ENCODE measurements at places on chromosomes 5 and 9.

DNA sequence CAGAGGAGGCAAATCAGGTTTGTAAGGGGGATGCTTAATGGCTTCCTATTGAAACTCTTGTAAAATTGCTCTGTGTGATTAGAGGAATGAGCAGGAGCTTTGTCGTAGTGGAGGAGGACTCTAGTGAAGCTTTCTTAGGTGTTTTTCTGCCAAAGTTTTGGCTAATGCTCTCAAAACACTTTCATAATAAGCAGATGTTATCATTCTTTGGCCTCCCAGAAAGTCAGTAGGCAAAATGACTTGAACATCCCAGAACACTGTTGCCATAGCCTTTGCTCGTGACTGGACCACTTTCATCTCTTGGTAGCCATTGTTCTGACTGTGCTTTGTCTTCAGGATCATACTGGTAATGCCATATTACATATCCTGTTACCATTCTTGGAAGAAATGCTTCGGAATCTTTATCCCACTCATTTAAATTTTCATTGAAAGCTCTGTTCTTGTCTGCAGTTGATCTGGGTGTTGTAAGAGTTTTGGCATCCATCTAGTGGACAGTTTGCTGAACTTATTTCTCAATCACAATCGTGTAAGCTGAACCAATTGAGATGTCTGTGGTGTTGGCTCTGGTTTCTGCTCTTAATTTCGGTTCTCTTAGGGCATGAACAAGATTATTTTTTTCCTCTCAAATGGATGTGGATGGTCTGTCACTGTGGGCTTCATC, 187.6 kb downstream of the COMMD10 start:
- DNase-seq = no peak

- DNase-seq = no peak
Measured at GRCh38 chr5:128925973-128926372, 39.3 kb upstream of the SLC27A6 start.

GRCh38 chr5:149572576-149573231, 8.6 kb upstream of the ARHGEF37 start:
- DNase-seq = no peak

DNA sequence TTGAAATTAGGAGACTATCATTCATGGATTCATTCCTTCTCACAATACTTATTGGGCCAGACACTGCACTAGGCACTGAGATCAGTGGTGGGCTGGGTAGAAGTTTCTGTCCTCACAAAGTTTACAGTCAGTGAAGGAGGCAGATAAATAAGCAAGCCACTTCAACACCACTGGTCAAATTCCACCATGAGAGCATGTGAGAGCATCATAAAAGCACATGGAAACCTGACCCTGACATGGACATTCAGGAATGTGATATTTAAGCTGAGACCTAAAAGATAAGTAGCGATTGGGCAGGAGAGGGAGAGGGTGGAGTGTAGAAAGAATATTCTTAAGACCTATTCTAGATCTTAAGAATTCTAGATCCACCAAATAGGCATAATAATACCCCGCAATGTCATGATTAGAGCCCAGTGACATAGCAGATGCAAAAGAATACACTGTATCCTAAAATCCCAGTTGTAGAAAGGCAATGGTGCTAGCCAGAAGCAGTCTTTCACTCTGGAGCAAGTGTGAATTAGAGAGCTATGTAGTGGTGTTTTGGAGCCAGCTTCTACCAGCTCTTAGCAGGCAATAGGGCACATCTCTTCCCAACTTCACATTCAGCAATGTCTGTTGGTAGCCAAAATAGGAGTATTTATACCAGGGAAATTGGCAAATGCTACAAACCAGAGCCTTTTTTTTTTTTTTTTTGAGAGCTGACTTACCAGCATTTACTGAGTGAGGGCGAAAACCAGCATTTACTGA, 46.4 kb downstream of the SH3RF2 start:
- no peak for DNase-seq

GRCh38 chr9:113520109-113520642, 56.6 kb downstream of the RGS3 start:
- DNase-seq = peak; percentile 41

DNA sequence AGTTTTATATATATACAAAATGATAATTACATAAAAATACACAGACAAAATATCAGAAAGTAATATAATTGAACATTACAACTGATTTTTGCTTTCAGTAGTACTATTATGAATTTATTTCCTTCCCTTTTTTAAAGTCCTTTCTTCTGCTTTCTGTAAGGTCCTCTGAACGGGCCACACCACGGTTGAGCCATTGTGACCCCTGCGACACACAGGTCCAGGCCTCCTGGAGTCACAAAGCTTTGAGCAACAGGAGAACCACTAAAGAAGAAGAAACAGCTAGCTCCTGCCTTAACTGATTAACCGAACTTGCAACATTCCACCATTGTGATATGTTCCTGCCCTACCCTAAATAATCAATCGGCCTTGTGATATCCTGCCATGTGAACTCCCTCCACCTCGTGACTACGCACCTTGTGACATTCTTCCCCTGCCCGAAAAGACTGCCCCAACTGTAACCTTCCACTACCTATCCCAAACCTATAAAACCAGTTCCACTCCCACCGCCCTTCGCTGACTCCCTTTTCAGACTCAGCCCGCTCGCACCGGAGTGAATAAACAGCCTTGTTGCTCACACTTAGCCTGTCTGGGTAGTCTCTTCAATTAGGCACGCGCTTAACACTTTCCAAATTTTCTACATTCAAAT, 375.0 kb upstream of the RFX3 start:
- DNase-seq = no peak

DNA sequence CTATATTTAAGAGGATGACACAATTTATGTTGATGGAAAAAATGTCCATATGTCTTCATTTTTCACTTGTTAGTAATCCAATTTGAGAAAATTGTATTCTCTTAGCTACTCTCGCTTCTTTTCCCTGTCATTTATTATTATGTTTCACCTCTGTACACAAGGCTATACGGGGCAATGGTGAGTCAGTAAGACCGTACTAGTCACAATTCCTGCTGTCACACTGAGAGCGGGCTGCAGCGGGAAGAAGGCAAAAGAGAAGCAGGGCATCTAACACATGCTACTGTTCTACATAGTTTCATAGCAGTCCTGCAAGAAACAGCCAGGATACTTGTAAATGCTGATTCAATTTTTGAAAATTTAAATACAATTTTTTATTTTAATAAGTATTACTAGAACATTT, 23.3 kb upstream of the PRDM9 start:
- DNase-seq = no peak

DNA sequence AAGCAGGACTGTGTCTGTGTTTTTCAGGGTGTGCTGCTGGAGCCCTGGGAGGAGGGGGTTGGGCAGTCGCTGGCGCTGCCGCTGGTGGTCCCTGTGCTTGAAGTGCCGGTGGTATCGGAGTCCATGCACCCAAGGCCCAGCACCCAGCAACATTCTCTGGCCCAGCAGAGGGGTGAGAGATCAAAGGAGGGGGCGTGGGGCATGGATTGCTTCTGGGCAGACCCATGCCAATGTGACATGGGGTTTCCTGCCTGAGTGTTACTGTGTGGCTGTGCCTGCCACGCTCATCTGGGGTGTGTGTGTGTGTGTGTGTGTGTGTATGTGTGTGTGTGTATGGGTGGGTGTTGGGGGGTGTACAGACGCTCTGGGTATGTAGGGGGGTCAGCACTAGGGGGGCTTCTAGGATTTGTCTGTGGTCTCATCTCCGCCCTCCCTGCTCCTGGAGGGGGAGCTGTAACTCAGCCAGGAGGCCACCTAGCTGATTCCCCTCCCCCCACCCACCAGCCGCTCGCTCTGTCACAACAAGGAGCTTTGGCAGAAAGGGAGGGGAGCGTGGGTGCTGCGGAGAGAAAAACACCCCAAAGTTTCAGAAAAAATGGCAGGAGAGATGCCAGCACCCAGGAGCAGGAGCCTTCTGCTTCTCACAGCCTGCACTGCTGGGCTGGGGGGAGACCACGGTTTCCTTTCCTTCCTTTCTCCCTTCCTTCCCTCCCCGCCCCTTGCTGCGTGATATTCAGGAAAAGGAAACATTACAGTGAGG, 35.9 kb upstream of the HSPA9 start:
- DNase-seq = no peak

DNA sequence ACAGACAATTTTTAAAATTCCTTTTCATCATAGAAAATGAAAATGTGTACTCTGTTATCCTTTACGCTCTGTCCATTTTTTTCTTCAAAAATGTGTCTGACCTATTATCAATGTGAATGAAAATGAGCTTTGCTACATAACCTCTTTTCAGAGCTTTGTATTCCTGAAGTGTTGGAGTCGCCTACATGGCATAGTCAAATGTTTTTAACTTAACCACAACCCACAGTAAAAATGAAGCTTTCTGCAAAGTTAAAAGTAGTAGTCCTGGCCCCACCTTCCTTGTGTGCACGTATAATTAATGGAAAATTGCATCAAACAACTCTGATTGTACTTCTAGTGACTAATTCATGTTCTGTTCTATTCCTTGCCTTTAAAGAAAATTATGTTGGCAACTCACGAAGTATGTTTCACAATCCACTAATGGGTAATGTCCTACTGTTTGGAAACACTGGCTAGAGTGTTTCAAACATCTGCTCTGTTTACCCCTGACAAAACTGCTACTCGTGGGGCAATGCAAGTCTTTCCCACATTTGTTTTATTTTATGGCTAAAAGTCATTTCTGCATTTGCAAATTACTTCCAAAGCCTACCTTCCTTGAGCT, 18.6 kb upstream of the PSAT1 start:
- no peak for DNase-seq

GRCh38 chr5:119412279-119413227, 39.7 kb upstream of the HSD17B4 start:
- no peak for DNase-seq

DNA sequence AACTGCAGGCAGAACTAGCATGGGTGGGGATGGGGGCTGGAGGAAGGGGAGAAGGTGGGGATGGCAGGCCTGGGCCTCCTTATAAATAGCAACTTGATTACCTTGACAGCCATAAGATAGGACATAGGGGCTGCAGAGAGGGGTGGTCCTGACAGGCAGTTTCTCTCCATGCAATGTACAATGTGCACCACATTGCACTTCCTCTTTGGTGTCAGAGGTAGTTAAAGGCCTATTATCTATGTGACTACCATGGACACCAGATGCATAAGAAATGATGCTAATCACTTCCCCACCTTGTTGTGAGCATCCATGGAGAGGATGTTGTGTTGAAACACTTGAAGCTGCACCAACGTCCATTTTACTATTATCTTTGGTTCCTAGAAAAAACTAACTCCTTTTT, 20.2 kb upstream of the SUB1 start:
- no peak for DNase-seq

GRCh38 chr9:124771867-124772679, 962 bp upstream of the NR6A1 start:
- DNase-seq = no peak

- DNase-seq = no peak
Measured at GRCh38 chr5:1952444-1953099, 69.8 kb upstream of the IRX4 start.

GRCh38 chr5:53607886-53608285, 47.4 kb downstream of the NDUFS4 start:
- DNase-seq = no peak

All from activated effector memory CD4-positive, alpha-beta T cell treated with Interleukin-2 at 50 U/mL for 16 hours (primary cell).